Hepatic stellate cell (primary cell): ENCODE measurements at places on chromosomes 13 and 19.
A peak's percentile ranks its signal among the peaks of the same experiment; 100 is the strongest.

DNA sequence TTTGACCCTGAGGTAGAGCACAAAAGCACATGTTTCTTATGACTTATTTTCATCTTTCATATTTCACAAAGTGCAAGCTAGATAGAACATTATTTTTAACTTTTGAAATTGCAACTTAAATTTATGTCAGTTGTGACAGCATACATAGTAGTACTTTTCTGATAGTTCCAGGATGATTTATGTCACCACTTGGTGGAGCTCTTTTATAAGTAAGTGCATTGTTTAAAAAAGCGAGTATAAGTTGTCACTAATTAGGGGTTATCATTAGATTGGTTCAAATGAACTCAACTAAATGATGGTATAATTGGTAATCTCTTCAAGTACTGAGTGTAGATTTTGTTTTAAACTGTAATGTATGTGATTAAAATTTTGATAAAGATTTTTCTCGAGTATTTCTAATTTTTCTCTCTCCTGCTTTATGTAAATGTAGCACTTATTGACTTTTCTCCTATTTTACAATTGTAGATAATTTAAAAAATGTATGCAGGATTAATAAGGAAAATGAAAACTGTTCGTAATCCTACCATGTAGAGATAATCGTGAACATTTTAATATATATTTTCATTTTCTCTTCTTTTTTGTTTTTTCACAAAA, 31.1 kb downstream of the RB1 start:
- DNase-seq: no peak

DNA sequence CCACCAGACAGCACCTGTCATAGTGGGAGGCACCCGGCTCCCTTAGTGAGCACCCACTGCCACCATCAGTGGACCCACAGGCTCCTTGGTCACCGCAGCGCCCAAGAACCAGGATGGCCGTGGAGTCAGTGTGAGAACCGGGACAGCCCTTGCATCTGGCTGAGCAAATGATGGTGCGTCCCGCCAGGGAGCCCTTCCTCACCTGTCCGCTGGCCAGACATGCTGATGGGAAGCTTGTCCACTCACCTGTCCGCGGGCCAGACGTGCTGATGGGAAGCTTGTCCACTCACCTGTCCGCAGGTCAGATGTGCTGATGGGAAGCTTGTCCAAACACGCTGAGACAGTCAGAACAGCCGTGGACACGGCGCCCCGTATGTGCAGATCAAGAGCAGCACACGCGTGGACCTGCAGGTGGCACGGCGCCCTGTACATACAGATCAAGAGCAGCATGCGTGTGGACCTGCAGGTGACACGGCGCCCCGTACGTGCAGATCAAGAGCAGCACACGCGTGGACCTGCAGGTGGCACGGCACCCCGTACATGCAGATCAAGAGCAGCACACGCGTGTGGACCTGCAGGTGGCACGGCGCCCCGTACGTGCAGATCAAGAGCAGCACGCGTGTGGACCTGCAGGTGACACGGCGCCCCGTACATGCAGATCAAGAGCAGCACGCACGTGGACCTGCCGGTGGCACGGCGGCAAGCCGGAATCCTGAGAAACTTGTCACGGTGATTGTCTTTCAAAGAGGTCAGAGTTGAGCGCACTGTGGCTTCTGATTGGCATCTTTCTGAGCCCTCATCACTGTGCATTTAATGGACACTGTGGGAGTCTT, 40.7 kb upstream of the DCUN1D2 start:
- DNase-seq: no peak

DNA sequence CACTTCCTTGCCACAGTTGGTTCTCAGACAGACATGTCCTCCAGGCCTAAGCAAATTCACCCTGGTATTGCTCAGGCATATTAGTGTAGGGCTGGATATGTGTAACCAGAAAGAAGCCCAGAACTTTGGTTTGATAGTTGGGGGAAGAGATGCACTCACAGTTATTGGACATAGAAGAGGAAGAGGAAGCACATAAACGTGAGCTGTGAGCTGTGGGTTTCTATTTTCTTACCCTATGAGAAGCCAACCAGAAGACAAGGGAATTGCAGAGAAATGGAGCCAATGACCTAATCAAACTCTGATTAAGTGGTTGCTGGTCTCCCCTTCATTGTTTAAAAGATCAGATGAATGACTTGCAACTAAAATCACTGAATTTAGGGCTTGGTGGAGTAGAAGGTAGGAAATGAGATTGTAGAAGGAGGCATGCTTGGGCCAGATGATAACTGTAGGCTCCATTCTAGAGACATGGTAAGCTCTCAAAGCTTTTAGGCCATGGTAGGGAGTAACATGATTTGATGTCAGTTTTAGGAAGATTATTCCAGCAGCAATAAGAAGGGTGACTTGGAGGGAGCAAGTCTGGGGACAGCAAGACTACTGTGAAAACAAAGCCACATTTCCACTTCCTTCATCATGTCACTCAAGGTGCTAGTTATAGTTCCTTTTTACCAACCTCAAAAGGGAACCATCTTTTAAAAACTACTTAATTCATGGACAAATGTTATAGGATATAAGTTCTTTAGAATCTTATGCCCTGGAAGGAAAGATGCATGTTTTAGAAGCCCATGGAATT, 24.1 kb upstream of the WDFY2 start:
- DNase-seq: no peak

- DNase-seq: peak; percentile 38
Measured at GRCh38 chr19:29845574-29846176, 33.9 kb downstream of the CCNE1 start.

DNA sequence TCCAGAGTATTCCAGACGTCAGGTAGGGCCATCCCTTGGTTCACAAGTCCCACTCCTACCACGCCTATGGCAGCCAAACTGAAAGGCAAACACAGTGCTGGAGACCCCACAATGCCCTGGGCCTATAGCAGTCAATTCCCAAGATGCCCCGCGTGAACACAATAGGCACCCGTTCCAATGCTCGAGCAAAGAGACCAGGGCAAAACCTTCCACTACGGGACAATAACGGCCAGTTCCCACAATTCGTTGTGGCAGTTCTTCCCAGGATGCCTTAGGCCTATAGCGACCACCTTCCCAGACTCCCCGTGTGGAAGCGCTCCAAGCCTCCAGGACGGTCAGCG, 538 bp downstream of the ZNF428 start:
- DNase-seq: no peak

GRCh38 chr19:40341601-40342482, 6.4 kb downstream of the C19orf47 start:
- peak; percentile 22 for DNase-seq

- DNase-seq: peak; percentile 29
Measured at GRCh38 chr19:52170863-52171320, 529 bp downstream of the ZNF836 start.

DNA sequence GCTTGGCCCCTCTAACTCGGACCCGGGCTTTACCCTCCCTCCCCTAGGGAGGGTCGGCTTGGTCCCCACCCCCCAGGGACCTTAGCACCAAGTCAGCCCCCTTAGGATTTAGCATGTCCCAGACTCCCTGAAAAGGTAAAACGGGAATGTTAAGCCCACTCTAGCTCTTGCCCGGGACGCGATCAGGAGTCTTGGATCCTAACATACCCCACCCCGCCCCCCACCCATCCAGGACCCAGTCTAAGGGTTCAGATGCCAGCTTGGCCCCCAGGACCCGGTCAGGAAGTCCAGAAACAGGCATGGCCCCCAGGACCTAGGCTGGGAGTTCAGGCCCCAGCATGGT, 437 bp downstream of the EPOR start:
- no peak for DNase-seq

GRCh38 chr13:101514695-101515275, 62.3 kb downstream of the ITGBL1 start:
- no peak for DNase-seq

GRCh38 chr19:12260236-12260635, 34.4 kb downstream of the ZNF44 start:
- DNase-seq: no peak

DNA sequence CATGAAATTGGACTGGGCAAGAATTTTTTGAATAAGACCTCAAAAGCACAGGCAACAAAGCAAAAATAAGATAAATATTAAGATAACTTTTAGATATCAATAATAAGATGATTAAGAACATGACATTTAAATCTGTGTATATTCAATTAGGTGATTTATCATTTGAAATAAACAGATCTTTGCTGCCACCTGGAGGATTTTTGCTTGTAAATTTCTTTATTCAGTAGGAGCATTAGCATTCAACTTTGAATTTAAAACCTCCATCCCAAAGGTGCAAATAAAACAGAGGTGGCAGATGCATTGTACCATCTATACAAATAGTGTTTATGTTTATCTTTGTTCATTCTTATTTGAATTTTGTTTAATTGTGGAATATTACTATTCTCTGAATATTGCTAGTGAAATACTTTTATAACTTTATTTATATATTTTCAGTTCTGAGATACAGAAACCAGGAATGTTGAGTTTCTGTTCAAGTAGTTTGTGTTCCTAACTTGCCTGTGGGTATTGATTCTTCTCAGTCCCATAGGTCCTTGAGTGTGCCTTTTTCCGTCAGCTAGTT, 20.9 kb downstream of the COG6 start:
- no peak for DNase-seq

DNA sequence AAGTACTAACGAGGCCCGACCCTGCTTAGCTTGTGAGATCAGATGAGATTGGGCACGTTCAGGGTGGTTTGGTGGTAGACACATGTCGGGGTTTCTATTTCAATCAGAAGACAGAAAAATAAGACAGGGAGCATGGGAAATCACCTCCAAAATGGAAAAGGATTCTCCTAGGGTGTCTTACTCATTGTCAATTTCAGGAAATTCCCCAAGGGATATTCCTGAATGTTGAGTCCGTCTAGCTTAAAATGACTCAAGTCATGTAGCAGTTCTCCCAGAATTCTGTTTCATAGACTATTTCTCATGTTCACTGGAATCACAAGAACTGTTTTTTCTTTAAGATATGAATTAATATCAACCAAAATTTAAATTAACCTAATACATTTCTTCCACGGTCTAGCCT, 380.1 kb downstream of the EFNB2 start:
- no peak for DNase-seq

GRCh38 chr13:33174491-33174890, 111.1 kb downstream of the STARD13 start:
- DNase-seq: no peak

GRCh38 chr19:17548145-17548544, 7.3 kb upstream of the COLGALT1 start:
- DNase-seq: no peak

- DNase-seq: no peak
Measured at GRCh38 chr13:49664606-49665005, 26.7 kb downstream of the EBPL start.

GRCh38 chr19:5127717-5128116, 158.8 kb downstream of the KDM4B start:
- DNase-seq: no peak

DNA sequence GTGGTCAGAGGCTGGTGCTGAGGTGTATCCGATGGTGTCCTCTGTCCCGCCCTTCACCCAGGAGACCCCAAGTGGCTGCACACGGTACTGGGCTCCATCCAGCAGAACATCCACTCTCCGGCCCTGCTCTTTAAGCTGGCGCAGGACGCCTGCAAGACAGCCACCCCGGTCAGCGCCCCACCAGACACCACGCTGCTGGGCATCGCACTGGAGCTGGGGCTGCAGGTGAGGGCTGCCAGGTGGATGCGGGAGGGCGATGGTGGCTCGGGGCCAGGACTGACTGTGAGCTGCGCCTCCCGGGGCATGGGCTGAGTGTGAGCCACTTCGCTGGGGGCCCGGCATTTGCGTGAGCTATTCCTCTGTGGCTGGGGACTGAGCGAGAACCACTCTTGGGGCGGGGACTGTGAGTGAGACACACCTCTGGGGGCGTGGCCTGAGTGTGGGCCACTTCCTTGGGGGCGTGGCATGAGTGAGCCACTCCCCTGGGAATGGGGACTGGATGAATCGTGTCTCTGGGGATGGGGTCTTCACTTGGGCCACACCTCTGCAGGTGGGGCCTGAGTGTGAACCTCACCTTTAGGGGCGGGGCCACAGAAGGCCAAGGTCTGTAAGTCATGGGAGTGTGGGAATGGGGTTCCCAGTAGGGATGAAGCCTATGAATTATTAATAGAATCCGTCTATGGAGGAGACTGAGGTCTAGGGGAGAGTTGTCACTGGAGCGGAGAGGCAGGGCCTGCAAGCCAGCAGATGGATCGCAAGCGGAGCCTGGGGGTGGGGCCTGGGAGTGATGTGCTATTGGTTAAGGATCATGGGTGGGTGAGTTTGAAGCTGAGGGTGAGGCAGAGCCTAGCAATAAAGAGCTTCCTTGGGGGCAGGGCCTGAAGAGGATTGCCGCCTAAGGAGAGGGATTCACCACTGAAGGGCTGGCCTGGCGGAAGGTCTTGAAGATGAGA, 30.5 kb downstream of the ZSWIM4 start:
- no peak for DNase-seq
